ENCODE measurements at places on chromosomes 4 and X.

DNA sequence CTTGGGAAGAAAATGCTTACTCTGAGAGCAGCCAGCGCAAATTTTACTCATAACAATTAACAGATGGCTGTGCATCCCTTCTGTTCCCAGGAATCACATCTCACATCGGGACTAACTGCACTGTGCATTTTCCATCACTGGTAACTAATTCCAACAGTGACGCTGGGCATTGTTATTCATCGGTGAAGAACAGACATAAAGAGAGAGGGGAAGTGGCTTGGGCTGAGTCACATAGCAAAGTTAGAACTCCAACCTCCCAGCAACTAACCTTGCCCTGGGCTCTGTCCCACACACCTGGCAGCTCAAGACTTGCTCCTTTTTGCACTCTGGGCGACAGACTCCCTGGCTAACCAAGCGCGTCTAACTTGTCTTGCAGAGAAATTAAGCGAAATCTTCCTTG, 6.4 kb upstream of the LONRF3 start:
- DNase-seq = no peak

DNA sequence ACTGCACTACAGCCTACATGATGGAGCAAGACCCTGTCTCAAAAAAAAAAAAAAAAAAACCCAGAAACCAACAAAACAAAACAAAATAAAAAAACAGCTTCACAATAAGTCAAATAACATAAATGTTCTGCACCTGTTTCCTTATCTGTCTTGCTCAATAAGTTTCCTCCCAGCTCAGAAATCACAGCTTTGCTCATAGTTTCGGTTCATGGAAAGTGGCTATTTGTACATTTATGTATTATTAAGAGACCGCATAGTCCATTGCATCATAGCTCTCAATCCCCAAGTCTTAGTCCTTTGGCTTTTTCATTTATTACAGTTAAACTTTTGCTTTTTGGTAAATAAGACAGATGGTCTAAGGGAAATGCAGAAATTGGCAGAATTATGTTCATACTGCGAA, 24.4 kb upstream of the CFAP299 start:
- no peak for DNase-seq

DNA sequence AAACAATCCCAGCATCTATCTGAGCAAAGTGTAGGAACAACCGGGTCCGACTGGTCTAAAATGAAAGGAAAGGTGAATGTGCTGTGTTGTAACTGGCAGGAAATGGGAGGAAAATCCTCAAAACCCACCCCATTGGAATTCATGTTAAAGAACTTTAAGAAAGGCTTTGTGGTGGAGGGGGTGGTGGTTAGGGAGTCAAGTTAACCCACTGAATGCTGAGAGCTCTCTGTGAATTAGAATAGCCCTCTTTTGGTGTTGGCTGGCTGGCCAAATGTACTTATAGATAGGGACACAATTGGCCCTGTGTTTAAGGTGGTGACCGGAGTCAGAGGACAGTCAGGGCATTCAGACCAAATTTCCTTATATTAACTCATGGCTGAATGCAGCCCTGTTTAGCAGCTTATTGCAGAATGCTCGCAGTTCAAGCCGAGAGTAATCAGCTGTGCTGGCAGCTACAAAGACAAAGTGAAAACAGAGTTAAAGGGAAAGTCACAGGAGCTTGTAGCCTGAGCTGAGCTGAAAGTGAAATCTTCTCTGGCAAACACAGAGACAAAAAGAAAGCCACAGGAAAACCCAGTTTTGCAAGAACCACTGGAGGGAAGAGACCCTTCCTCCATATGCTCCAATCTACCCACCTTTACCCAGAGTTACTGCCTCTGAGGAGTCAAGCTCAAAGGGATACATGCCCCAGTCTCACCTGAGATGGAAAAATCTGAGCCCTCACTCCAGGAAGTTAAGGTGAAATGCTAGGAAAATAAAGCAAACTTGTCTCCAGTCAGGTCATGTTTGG, 38.5 kb upstream of the UGT2B7 start:
- peak; percentile 31 for DNase-seq

DNA sequence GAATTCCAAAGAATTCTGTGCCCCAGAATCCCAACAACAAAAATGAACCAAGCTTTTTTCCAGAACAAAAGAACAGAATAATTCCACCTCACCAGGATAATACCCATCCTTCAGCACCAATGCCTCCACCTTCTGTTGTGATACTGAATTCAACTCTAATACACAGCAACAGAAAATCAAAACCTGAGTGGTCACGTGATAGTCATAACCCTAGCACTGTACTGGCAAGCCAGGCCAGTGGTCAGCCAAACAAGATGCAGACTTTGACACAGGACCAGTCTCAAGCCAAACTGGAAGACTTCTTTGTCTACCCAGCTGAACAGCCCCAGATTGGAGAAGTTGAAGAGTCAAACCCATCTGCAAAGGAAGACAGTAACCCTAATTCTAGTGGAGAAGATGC, 161.6 kb downstream of the AFF2 start:
- no peak for DNase-seq

GRCh38 chr4:103754844-103755243, 35.1 kb upstream of the TACR3 start:
- DNase-seq = no peak

DNA sequence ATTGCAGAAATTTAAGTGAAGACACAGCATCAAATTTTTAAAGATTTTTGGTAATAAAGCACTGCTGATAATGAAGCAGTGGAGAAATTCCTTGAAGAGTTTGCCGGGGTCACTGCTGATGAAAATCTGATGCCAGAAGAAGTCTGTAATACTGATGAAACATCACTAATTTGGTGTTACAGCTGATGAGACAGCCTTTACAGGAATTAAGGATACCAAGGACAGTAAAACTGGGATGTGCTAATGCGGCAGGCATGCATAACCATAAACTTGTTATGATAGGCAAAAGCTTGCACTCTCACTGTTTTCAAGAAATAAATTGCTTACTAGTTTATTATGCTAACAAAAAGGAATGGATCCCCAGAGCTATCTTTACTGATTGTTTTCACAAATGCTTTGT, 52.9 kb upstream of the VEGFC start:
- DNase-seq = no peak

DNA sequence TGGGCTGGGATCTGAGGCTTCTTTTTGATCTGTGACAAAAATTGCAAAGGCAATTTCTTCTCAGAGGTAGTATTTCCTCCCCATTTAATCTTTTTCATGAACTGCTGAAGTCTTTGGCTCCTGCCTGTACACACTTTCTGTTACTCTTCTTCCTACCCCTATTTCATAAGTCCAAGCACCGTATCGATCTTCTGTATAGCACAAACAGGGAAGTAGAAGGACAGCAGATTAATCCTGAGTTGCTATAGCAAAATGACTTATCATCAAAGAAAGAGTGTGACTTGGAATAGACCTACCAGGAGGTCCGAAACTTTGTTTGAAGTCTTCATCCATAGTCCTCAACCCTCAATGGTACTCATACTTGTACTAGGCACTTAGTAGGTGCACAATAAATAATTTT, 22.0 kb downstream of the OTC start:
- no peak for DNase-seq

DNA sequence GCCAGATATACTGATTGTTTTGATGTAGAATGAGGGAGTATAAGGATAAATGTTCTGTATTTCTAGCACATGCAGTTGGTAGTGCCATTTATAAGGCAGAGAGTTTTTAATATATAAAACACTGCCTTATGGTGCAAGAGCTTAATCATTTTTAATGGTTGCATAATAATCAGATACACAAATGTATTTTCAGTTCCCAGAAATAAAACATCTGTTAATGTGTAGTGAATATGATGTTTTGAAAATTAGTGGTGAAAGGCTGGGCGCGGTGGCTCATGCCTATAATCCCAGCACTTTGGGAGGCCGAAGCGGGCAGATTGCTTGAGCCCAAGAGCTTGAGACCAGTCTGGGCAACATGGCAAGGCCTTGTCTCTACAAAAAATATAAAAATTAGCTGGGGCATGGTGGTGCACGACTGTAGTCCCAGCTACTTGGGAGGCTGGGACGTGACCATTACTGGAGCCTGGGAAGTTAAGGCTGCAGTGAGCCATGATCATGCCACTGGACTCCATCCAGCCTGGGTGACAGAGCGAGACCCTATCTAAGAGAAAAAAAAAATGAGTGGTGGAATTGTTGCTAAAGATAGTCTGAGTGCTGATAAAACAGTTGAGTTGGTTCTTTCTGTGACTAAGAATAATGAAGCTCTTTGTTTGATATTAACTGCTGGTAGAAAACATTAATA, 29.3 kb downstream of the CLCN3 start:
- no peak for DNase-seq

DNA sequence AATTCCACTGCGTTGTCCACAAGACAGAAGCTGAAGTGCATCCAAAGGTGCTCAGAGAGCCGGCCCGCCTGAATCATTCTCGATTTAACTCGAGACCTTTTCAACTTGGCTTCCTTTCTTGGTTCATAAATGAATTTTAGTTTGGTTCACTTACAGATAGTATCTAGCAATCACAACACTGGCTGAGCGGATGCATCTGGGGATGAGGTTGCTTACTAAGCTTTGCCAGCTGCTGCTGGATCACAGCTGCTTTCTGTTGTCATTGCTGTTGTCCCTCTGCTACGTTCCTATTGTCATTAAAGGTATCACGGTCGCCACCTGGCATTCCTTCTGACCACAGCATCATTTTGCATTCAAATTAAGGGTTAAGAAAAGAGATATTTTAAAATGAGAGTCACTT, 115.5 kb downstream of the NFKB1 start:
- no peak for DNase-seq

- no peak for DNase-seq
These were observed 139.7 kb downstream of the TSPAN5 start for GRCh38 chr4:98518559-98519267.

DNA sequence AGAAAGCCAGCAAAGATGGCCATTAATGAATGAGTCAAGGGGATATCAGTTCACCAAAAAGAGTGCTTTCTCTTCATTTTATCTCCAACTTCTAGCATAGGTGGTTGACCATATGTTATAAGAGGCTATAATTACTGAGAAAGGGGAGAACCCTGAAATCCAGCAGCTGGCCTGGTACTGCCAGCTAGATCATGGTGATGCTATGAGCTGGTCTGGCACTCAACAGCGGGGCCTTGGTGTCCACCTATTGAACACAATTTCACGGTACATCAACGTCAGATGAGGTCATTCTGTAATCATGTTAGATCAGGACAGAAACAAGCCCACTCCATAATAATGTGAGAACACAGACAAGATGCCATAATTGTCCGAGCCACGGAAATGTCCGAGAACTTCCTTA, 1644.8 kb upstream of the PCDH7 start:
- no peak for DNase-seq

DNA sequence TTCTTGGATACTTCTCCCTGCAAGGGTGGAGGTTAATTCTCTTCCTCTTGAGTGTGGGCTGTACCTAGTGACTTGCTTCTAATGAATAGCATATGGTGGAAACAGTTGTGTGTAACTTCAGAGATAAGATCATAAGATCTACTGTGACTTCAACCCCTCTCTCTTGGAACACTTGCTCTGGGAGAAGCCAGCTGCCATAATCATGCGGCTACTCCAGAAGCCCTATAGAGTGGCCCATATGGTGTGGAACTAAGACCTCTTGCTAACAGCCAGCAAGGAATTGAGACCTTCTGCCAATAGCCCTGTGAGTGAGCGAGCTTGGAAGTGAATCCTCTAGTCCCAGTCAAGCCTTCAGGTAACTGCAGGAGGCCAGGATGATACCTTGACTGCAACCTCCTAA, 81.1 kb downstream of the RBMX2 start:
- DNase-seq = no peak

GRCh38 chrX:48474127-48474526, 1.9 kb upstream of the FTSJ1 start:
- no peak for DNase-seq

DNA sequence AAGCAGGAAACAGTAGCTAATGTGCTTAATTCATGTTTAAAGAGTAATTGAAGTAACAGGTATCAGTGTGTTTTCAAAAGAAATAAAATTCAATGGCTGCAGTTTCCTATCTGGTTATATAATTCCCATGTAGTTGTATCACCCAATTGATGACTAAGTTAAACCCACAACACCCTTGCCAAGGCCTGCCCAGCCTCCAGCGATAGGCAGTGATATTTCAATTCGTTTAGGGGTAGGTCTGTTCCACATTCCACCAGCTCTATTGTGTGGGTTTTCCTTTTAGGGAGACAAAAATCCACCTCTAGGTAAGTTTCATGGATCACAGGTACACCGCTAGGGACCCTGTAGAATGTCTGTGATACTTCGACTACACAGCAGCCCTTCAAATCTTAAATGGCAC, 24.7 kb upstream of the MXRA5 start:
- no peak for DNase-seq

- no peak for DNase-seq
These were observed 1255.7 kb downstream of the ADGRL3 start for GRCh38 chr4:62455871-62456270.

DNA sequence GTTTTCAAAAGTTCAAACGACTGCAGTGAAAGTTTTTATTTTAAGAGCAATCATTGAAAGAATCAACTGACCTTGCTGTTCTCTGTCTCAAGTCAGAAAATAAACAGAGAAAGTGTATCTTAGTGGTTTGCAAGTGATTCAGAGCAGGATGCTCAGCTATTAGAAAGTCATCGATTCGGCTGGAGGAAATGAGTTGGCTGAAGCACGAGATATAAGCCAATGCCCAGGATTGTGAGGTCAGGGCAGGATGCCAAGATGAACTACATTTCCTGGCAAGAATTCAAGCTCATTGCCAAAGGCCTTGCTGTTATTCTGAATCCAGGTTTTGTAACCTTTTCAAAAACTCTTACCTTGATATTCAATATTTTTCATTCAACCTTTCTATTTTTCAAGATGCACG, 541.4 kb upstream of the BOD1L1 start:
- DNase-seq = peak; percentile 37

- DNase-seq = no peak
These were observed 45.2 kb downstream of the ANXA5 start for GRCh38 chr4:121651597-121651996.

GRCh38 chrX:47218920-47219815, 687 bp downstream of the CDK16 start:
- peak; percentile 69 for DNase-seq

- no peak for DNase-seq
These were observed 52.0 kb upstream of the ATOH1 start for GRCh38 chr4:93776386-93777080.

DNA sequence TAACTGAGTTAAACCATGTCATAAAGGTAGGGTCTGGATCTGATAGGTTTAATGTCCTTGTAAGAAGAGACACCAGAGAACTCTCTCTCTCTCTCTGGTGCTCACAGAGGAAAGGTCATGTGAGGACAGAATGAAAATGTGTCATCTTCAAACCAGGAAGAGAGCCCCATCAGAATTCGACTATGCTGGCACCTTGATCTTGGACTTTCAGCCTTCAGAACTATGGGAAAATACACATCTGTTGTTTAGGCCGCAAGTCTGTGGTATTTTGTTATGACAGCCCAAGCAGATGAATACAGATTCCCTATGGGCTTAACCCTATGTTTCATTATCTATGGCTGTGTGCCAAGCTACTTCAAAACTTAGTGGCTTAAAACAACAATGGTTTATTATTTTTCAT, 105.5 kb upstream of the DDIT4L start:
- no peak for DNase-seq

DNA sequence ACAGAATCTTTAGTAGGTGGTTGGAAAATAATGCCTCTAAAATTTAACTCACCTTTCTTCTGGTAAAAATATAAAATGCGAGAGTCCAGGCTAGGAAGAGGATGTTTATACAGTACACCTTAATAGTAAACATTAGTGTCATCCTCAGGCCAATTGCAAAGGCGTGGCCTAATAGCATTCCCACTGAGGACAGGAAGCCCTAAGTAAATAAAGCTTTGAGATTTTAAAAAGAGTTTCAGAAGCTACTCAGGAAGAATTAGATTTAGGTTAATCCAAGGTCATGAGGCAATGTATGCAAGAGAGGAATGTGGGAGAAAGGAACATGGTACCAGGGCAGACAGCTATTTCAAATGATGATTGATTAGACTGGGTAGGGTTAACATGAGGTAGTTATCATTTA, 49.5 kb downstream of the RPGR start:
- no peak for DNase-seq

Data from colonic mucosa (tissue), 4 donors.